ENCODE measurements at places on chromosomes 16 and 17.

- no peak overlapping the region for H3K4me3 ChIP-seq
- DNase-seq = no peak
- no peaks in the 10 kb centered on the region for H3K36me3 ChIP-seq
Measured at GRCh38 chr16:10205688-10206087, 23.5 kb upstream of the GRIN2A start.

DNA sequence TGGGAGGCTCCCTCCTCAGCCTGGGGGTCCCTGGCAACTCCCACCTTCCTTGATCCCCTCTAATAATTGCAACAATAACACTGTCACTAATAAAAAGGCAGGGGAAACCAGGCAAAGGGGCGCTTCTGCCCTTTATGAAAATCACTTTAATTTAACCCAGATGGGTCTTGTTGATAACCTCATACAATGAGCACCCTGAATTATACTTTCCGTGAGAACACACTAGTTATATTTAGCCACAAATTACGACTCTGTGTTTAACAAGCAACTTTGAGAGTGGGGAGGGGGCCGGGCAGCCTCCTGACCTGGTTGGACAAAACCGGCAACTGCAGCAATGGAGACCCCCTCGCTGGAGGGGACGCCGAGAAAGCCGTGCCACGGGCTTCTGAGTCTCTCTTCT lies 5.7 kb upstream of the BAHCC1 start:
- H3K27ac ChIP-seq = no peak overlapping the region
- H3K4me3 ChIP-seq = no peak overlapping the region
- peaks cover 37% of the 10 kb centered on the region for H3K4me1 ChIP-seq
- peaks cover 19% of the 10 kb centered on the region for H3K27me3 ChIP-seq
- DNase-seq = no peak

GRCh38 chr16:22674832-22675191 lies 139.2 kb upstream of the HS3ST2 start:
- no peak for DNase-seq
- H3K27ac ChIP-seq = no peak overlapping the region
- H3K36me3 ChIP-seq = no peaks in the 10 kb centered on the region
- H3K4me1 ChIP-seq = no peaks in the 10 kb centered on the region
- H3K27me3 ChIP-seq = peaks cover 9% of the 10 kb centered on the region

- DNase-seq = no peak
- H3K4me1 ChIP-seq = no peaks in the 10 kb centered on the region
- H3K4me3 ChIP-seq = no peak overlapping the region
Measured at GRCh38 chr17:2364763-2365116, 27.4 kb downstream of the SGSM2 start.
